MCF 10A (cell line): ENCODE measurements at places on chromosomes 7 and 10. TPM values are rescaled to one million over a fixed set of nuclear protein-coding genes. Genes with fewer than 3 reads are reported as not detected.
A peak's percentile ranks its signal among the peaks of the same experiment; 100 is the strongest.

GRK5 gene
- 0.82 and 1.2 TPM in 2 replicates for total RNA-seq

SLC16A12 gene
- 0.09 and 0.10 TPM in 2 replicates for total RNA-seq

GNGT1 gene
- not detected in 2 replicates for total RNA-seq

EBLN1 gene
- total RNA-seq: not detected in 2 replicates

SFTPA1 gene
- not detected in 2 replicates for total RNA-seq

GIMAP5 gene
- total RNA-seq: not detected in 2 replicates

MKX gene
- not detected in 2 replicates for total RNA-seq

YAE1 gene
- 34.7 and 37.6 TPM in 2 replicates for total RNA-seq

WDR86 gene
- not detected in 2 replicates for total RNA-seq

MOGAT3 gene
- total RNA-seq: not detected in 2 replicates

- DNase-seq: no peak
Measured at GRCh38 chr10:133616371-133617130, 10.0 kb downstream of the FRG2B start.

GRCh38 chr7:155526225-155526624 lies 20.1 kb downstream of the CNPY1 start:
- no peak for DNase-seq

DNA sequence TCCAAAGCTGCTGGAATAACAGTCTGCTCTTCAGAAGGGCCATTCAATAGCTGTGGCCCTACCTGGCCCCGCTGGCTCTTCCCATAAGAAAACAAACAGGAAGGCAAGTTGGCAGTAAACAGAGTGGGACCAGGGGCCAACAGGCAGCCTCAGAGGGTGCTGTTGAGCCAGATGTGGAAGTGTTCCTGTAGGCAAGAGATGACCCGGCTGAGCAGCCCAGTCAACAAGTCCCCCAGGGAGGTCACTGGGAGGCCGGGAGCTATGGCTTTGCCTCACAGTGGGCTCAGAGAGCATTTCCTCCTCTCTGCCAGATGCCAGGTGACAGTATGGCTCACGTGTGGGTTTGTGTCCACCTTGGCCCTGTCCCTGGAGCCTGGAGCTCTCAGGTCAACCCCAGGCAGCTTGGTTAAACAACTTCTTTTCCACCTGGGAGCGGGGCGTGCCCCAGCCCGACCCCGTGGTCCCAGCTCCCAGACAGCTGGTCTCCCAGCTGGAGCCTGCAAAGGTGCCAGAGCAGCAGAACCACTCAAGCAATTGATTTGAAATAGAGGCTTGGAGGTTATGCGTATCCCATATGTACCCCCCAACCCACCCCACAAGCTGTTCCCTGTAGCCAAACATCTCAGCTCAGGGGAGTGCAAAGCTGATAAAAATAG lies 33.8 kb upstream of the LOXL4 start:
- DNase-seq: no peak

- no peak for DNase-seq
Measured at GRCh38 chr7:103134836-103135554, 13.9 kb downstream of the NAPEPLD start.

DNA sequence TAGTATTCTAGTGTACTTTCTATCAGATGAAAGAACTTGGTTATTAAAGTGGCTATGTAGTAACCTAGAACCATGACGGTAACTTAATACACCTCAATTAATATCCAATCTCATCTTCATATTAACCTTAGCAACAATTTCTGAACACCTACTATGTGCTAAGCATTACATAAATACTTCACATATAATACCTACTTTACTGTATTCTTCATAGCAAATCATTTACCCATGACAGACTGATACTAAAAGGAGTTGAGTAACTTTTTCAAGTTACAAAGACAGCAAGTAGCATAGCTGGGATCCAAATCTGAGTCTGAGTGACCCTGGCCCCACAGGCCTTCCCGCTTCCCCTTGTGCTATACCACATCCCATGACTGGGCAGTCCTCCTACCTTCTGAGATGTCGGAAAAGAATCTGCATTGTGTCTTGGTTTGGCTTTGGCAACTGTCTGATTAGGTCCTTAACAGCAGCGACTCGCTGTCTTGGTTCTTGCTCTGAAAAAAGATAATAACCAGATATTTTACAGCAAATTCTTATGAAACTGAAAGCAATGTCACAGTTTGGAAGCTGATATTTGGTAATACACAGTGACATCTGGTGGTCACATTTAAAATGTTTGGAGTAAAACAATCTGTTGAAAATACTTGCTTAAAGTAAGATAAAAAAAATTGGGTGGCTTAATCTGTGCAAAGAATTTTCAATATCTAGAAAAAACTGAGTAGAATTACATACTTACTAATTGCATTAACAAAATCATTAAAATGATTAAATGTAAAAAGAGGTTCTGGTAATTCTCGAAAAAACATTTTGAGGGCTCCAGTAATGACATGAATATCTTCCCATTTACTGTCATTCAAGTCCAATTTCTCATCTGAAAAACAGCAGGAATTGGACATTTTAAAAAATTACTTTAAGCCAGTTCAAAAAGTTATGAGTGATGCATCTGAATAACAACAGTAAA lies 120.1 kb downstream of the ARHGAP12 start:
- DNase-seq: peak; percentile 56

GRCh38 chr7:88018501-88018900 lies 84.5 kb downstream of the ADAM22 start:
- DNase-seq: no peak

- no peak for DNase-seq
Measured at GRCh38 chr10:124253006-124253405, 159.6 kb upstream of the CHST15 start.

GRCh38 chr7:47351233-47352154 lies 230.4 kb downstream of the TNS3 start:
- DNase-seq: no peak

DNA sequence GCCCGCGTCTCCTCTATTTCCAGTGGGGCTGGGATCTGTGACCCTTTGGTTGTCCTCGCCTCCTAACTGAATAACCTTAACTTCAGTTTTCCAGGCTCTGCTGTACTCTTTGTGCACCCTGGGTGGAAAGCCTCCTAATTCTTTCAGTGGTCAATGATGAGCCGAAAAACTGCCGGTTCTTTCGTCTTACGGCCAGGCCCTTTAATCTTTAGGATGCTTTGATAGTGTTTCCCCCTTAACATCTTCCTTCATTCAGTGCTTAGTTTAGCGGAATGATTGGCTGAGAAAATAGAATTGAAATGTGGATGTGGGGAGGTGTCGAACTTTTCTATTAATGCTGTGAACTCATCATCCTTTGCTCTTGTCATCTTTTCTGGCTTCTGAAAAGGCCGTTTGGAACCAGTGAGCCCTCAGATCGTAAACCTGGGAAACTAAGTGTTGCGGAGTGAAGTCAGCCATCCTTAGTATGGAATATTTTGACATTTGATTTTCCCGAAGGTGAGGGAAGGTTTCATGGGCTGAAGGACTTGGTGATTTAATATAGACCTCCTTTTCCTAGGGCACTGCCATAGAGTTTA lies 847 bp downstream of the GARS1 start:
- peak; percentile 21 for DNase-seq
